Esophagus muscularis mucosa (tissue), 4 donors: ENCODE measurements at places on chromosomes 2 and 18.

DNA sequence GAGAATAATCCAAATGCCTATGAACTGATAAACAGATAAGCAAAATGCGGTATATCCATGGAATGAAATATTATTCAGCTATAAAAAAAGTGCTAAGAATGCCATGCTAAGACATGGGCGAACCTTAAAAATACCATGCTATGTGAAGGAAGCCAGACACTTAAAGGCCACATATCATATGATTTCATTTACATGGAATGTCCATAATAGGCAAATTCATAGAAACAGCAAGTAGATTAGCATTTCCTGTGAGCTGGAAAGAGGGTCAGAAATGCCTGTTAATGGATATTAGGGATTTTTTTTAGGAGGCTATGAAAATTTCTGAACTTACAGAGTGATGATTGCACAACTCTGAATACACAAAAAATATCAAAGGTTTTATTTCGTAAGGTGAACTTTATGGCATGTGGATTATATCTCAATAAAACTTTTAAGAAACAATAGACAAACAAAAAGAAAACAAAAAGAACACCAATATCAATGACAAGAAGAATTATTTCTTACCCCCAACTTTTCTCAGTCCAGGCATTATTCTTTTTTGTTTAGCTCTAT lies 1207.7 kb downstream of the SUCLG1 start:
- DNase-seq, result no peak

GRCh38 chr2:238929242-238930081 lies 81.6 kb downstream of the TWIST2 start:
- DNase-seq, result no peak

DNA sequence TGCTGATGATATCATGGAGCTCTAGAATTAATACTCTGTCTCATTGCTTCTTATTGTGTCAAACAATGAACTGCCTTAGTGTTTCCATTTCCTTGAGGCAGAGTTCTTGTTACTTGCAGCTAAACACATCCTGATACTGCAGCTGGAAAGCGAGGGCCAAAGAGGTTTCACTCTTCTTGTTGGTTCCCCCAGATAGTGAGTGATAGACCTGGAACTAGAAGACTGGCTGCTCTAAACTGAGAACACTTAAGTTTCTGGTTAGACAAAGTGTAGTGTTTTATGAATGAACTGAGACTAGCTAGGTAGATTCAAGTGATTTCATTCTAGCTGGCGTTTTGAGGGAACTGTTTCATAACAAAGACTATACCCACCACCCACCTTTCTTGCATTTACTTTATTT lies 321.7 kb downstream of the TXNL1 start:
- no peak for DNase-seq

DNA sequence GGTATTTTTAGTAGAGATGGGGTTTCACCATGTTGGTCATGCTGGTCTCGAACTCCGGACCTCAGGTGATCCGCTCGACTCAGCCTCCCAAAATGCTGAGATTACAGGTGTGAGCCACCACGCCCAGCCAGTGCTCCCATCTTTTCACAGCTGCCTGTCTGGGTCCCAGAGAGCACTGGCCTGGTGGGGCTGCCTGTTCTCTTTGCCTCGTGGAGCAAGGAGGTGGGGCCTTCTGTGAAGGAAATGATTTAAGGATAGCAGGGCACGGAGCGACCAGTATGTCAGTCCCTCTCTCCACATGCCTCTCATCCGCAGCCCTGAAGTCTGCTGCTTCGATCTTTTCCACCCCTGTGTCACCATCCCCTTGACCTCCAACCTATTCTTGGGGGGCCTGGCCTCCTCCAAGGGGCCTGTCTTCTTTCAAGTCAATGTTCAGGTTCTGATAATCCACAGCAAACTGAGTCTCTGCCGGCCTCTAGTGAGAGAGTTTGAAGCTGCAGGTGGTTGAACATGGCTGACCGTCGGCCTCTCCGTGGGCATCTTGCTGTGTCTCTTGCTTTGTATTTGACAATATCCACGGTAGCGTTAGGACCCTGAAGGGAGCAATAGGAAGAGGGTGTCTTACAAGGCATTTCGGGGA lies 28.2 kb upstream of the GIGYF2 start:
- DNase-seq, result no peak

DNA sequence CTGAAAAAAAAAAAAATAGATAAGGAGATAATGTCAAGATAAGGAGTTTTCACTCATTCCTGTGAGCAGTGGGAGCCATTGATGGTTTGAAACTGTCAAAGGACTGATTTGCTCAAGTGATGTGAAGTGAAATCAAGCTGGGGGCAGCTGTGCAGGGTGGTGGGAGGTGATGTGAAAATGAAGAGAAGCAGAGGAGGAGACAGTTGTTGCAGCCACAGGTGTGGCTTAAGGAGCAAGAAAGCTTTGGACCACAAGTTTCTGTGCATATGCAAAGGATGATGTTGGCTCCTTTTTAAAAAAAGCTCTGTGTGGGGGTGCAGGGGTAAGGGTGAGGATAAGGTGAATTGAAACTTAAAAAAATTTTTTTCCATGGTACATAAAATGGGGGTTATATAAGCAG lies 8.3 kb downstream of the EFR3B start:
- DNase-seq, result no peak

DNA sequence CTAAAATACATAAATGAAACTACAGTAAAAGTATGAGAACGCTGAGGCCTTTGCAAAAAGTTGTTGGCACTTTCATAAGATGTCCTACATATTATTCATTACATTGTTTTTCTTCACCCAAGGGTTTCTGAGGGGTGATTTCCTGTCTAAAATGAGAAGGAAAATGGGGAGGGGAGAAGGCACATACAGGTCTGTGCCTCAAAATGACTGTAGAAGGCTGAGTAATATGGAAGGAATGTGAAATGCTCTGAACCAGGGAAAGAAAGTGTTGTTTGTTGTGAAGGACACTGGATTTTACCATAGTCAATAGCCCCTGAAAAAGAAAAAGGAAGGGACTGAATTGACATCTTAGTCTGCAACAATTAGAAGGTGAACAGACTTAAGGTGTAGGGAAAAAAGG lies 99.5 kb upstream of the RNF152 start:
- DNase-seq, result no peak

DNA sequence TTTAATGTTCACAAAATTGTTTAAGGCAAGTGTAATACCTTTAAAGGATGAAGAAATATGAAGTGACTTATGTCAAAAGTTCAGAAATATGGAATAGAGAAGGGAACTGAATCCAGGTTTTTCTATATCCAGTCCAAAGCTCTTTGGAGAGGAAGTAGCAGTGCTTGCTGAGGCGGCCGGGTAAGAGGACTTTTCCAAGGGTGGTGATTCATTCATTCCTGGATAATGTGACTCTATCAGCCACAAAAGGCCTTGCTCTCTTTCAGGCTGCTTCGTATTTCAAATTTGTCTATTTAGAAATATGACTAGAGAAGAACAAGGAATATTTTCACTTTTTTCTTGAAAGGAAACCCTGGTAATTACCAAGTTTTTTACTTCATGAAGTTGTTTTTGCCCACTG lies 830.1 kb upstream of the ZEB2 start:
- no peak for DNase-seq

- DNase-seq, result peak; percentile 66
Measured at GRCh38 chr2:106840818-106841217, 45.1 kb downstream of the ST6GAL2 start.

DNA sequence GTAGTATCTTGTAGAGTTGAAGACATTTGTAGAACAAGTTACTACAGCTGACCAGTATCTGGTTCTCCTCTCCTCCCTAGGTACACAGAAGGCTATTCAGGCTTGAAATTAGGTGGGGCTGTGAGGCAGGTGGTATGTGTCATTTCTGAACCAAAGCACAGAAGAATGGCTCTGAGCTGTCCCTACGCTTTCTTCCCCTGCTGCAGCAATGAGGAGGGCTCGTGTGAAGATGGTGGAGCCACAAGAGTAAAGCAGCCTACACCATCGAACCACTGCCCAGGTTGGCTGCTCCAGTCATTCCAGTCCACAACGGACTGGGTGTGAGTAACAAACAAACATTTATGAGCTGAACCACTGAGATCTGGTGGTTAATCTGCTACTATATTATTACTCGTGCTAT lies 148.9 kb downstream of the DTNB start:
- no peak for DNase-seq

DNA sequence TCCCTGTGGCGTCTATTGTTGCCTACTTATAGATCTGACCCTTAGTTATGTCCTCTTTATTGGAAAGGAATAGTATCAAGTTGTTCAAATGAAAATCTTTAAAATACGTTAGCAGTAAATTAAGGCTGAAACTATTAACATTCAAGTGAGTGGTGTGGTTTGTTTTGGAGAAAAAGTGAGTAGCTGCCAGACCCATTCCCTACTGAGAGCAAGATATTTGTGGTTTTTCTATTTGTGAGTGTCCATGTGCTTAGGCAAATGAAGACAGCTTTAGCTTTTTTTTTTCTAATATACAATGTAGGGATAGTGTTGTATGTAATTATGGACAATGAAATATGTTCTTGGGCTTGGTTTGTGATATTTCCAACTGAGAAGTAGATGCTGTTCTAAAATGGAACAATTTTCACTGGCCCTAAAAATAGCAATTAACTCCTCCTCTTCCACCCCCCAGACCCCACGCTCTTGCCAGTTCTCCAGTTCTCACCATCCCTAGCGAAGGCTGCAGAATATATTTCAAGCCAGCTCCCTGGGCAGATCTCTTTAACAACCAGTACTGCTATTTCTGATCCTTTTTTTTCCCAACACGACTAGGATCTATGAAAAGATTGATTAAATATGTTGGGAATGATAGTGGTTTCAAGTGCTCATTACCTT lies 83.1 kb downstream of the CCDC85A start:
- no peak for DNase-seq

- DNase-seq, result peak; percentile 60
Measured at GRCh38 chr2:126558029-126558428, 97.9 kb upstream of the GYPC start.

DNA sequence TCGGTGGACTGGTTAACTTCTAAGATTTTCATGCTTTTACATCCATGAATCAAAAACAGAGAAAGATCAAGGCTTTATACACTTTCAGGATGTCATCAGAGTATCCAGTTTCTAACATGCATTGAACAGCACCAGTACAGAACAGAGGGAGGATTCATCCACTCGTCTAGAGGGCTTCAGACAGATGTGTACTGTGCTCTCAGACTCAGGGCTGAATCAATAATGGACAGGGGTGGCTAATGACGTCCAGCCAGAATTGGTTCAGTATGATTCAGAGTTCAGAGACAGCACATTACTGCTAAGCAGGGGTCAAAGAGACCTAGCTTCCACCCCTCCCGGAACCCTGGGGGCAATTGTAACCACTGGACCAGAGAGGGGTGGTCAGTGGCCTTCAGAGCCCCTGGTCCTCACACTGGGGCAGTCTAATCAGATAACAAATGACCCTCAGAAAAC lies 37.3 kb downstream of the RNU4ATAC start:
- DNase-seq, result no peak

DNA sequence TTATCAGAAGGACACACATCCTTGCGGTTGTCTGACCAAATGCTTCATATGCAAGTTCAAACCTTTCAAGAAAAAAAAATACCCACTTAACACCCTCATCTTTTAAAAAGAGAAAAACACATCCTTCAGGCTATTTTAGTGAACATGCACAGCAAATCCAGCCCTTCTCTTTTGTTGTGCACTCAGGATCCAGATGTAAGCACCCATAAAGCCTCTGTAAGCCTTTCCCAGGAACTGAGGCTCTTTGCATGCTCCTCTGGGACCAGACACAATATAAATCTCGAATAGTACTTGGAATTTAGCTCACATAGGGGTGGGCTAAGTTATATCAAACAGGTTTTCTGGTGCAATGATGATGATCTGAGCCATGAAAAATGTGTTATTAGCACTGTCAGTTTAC lies 308.8 kb upstream of the FAM98A start:
- DNase-seq, result no peak

DNA sequence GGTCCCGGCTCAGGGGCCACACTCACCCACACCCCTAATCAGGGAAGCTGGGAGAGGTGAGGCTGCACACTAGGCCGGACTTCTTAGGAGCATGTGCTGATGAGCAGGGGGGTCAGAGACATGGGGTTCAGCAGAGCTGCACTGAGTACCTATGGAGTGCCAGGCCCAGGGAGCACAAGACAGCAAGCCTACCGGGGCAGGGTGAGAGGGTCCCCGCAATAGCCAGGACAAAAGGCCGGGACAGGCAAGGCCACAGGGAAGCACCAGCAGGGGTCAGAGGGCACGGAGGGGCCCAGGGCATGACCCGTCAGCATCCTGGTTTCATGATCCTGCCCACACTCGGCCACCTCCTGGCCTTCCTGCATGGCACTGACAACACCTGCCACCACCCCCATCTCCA lies 73.5 kb downstream of the TNS1 start:
- DNase-seq, result no peak

- DNase-seq, result no peak
Measured at GRCh38 chr2:181764095-181764963, 84.0 kb upstream of the NEUROD1 start.

GRCh38 chr2:60299179-60299578 lies 254.3 kb downstream of the BCL11A start:
- DNase-seq, result no peak

DNA sequence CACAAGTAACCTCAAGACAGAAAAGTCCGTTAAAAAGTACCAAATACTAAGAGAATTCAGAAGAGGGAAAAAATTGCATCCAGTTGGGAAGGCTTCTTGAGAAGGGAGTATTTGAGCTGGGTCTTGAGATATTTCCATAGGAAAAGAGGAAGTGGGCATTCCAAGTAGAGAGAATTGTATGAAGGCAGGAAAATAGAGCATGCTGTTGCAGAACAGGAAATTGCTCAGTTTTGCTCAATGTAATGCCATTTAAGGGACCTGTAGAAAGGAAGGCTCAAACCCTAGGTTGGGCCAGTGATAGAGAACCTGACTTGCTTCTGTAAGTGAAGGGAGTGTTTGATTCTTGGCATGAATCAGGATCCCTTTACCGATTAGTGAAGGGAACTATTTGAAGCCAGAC lies 1.0 kb upstream of the ZC3H8 start:
- no peak for DNase-seq

GRCh38 chr2:157158111-157158510 lies 99.4 kb upstream of the GALNT5 start:
- DNase-seq, result no peak
